AML-193 (cell line): ENCODE measurements at places on chromosomes 6 and 20.

- no peak for DNase-seq
Observed at GRCh38 chr20:43541214-43541613, 17.6 kb upstream of the SGK2 start.

- no peak for DNase-seq
Observed at GRCh38 chr6:827431-827830, 134.5 kb upstream of the EXOC2 start.

DNA sequence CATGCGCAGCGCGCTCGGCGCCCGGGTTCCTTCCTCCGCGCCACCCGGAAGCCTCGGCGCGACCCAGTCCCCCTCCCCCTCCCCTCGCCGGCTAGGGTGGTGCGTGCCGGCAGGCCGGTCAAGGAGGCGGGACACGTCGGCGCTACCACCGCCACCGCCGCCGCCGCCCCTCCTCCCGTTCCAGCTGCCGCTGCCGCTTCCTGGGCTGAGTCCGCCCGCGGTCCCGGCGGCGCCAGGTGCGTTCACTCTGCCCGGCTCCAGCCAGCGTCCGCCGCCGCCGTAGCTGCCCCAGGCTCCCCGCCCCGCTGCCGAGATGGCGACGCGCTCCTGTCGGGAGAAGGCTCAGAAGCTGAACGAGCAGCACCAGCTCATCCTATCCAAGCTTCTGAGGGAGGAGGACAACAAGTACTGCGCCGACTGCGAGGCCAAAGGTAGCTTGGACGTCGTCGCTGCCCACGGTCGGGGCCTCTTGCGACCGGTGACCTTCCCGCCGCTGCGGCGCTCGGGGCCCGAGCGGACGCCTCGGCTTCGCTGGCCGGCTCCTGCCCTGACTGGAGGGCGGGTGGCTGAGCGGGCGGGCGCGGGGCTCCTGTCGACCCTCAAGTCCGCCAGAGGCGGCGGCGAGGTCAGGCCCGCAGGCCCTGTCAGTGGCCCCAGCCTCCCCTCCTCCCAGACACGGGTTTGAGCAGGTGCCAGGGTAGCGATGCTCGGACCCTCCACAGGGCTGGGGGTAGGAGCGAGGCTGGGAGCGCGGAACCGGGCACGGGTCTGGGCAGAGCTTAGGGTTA, at the start of gene SMAP1:
Gene SMAP1 (plus strand): TSS at position 173 of the 788 bp plus-strand sequence. CDS start 141 bp downstream, at position 314.
- peak; percentile 91 for DNase-seq

DNA sequence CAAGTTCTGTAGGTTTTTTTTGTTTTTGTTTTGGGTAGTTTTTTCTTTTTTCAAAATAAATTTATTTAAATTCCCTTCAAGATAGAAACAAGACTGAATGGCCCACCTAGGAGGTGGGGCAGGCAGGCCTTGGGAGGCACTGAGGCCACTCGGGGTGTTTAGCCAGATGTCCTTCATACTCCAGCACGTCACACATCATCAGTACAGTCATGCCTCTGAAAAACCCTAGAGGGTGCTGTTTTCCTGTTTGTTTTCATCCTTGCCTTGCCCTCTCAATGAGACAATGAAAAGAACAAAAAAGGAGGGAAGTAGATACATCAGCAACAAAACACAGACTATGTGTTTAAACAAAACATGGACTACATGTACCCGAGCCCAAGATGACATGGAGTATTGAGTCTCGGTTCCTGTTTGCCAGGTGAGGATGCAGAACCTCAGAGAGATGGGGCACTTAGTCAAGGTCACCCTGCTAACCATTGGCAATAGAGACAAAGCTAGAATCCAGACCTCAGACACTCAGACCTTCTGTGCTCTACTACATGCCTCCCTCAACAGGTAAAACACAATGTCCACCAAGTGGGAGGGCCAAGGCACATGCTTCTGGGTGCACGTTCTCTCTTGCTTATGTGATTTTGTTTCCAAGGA, 26.8 kb upstream of the CLIC5 start:
- DNase-seq, result peak; percentile 73

GRCh38 chr20:1949347-1950100, 44.3 kb downstream of the PDYN start:
- DNase-seq, result no peak

DNA sequence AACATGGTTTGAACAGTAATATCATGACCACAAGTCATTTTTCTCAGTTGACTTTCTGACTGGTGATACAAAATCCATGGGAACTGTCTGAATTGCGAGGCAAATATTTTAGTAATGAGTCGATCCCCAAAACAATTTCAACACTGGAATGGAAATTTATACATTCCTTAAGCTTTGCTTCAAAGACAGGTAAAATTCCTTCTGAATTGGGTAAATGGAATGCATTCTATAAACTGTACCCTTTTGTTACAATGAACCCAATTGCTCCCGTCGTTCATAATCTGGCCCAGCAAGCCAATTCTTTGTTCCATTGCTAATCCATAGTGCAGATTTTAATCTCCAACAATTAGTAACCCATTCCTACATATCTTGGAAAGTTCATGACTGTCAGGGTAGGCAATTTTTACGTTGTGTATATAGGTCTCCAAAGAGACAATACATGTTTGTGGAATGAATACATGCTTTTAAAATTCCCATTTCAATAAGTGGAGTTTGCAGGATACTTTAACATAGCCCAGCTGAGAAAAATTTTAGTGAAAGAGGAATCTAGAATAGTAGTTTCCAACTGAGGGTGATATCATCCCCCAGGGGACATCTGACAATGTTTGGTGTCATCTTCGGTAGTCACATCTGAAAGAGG, 32.7 kb downstream of the CYP24A1 start:
- no peak for DNase-seq

- no peak for DNase-seq
Observed at GRCh38 chr20:33894798-33895197, 83.7 kb downstream of the CHMP4B start.

DNA sequence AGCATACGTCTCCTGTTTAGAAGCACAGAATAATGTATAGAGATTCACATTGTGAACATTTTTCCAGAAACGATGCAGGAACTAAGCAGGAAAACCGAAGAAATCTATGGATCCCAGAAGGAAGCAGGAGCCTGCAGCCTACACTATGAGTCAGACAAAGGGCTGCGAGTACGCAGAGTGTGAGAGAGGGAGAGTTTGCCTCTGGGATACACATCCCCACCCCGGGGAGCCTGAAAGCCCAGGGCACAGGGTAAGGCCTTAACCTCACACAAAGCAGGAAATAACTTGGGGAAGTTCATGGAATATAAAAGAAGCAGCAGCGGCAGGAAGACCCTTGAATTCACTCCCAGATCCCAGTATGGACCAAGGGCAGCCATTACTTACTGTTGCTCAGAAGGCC, 842.1 kb upstream of the MANEA start:
- no peak for DNase-seq

GRCh38 chr20:35146299-35146919, 727 bp downstream of the EDEM2 start:
- DNase-seq, result no peak

GRCh38 chr20:36573798-36574365, 485 bp downstream of the TGIF2 start:
- peak; percentile 38 for DNase-seq

DNA sequence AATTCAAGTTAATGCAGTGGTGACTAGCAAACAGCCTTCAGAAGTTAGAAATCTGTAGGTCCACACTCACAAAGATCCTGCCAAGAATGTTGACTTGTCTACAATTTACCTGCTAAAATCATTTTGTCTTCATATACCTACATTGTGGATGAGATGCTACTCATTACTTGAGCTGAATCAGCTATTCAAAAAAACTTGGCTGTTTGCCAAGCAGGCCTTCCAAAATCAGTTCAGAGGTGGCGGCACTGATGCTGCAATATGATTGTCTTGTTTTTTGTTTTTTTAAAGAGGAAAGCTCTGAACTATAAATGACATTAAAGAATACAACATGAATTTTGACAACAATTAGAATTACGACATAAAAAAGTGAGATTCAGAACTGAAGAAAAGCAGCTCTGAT, 354.7 kb upstream of the KHDRBS2 start:
- no peak for DNase-seq
